Activated naive CD8-positive, alpha-beta T cell treated with anti-CD3 and anti-CD28 coated beads, Interleukin-2, amount 10 ng/mL, durations not matched to agents 7 days and 5 days (primary cell): ENCODE measurements at places on chromosomes 6 and 20.

- no peak for DNase-seq
Measured at GRCh38 chr20:34363465-34364222, 571 bp downstream of the ITCH start.

- no peak for DNase-seq
Measured at GRCh38 chr6:133198725-133199124, 42.4 kb upstream of the EYA4 start.

DNA sequence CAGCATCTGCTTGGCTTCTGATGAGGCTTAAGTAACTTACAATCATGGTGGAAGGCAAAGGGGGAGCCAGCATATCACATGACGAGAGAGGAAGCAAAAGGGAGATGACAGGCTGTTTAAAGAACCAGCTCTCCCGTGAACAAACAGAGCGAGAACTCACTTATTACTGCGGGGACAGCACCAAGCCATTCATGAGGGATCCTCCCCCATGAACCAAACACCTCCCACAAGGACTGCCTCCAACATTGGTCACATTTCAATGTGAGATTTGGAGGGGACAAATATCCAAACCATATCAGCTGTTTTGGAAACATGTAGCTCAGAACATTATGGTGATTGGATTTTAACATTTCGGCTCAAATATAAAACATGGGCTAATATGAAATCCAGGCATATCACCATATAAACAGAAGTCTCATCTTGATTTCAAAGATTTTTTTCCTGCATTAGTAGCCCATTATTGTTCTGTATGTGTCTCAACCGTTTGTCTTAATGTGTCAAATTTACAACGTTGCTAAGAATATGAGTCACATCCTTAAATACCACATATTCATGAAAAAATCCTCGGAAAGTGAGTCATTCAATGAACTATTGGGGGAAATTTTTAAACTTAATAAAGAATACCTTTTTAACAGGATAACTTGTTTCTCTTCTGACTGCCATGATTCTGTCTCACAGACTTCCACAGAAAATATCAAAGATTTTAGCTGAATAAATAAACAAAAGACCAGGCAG, 894.3 kb downstream of the TFAP2A start:
- DNase-seq: no peak

GRCh38 chr6:134432036-134432435, 114.1 kb upstream of the SGK1 start:
- no peak for DNase-seq

GRCh38 chr6:55180258-55180657, 5.9 kb downstream of the HCRTR2 start:
- DNase-seq: no peak

DNA sequence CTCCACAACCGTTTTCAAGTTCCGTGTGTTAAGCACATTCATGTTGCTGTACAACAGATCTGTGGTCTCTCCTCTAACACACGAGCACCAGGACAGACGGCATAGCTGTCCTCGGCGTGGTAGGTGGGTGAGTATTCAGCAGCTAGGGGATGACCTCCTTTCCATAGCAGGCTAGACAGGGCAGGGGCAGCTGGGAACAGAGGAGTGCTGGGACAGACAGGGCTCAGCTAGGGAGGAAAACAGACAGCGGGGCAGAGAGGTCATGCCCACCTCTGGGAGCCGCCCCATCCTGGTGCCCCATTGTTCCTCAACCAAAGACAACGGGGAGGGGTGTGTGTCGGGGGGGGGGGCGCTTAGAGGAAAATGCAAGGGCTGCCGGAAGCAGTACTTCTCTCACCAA, 271.5 kb upstream of the FOXQ1 start:
- DNase-seq: no peak

GRCh38 chr6:13908955-13909381, 15.8 kb upstream of the RNF182 start:
- no peak for DNase-seq

DNA sequence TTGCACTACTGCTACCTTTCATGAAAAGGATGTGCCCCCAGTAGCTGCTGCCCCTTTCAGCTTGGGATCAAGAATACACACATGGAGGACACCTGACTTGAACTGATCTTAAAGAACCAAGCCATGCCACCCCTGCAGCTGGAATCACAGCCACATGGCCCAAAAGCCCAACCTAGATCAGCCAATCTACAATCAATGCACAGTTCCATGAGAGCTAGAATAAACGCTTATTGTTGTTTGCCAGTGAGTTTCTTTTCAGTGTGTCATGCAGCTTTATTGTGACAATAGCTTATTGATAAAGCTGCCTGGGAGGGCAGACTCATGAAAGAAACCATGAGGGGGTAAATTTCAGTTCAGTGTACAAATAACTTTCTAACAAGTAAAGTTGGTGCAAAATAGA, 397.7 kb downstream of the PTPRT start:
- no peak for DNase-seq

DNA sequence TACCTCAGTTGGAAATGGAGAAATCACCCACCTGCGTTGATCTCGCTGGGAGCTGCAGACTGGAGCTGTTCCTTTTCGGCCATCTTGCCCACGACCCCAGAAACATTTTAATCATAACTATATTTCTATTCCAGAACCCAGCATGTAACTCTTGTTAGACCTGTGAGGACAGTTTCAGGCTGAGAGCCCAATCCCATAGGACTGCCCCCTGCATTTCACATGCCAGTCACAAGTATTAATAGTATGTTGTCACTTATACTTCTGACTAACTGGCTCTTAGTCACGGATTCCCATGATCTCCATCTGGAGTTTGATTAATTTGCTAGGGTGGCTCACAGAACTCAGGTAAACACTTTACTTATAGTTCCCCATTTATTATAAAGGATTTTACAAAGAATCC, 96.0 kb upstream of the PRND start:
- DNase-seq: no peak

DNA sequence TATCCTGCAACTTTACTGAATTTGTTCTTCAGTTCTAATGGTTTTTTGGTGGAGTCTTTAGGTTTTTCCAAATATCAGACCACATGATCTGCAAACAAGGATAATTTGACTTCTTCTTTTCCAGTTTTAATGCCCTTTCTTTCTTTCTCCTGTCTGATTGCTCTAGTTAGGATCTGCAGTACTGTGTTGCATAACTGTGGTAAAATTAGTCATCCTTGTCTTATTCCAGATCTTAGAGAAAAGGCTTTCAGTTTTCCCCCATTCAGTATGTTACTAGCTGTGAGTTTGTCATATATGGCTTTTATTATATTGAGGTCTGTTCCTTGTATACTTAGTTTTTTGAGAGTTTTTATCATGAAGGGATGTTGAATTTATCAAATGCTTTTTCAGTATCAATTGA, 4.3 kb downstream of the MICA start:
- no peak for DNase-seq

DNA sequence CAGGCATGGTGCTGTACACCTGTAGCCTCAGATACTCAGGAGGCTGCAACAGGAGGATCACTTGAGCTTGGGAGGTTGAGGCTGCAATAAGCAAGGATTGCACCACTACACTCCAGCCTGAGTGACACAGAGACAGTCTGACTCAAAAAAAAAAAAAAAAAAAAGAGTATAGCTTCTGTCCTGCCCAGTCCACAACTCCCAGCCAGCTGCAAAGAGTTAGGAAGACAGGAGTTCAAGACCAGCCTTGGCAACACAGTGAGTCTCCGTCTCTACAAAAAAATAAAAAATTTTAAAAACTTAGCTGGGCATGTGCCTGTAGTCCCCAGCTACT, 28.3 kb upstream of the TLDC2 start:
- DNase-seq: no peak

- no peak for DNase-seq
Measured at GRCh38 chr20:62627901-62628612, 14.2 kb upstream of the SLCO4A1 start.

DNA sequence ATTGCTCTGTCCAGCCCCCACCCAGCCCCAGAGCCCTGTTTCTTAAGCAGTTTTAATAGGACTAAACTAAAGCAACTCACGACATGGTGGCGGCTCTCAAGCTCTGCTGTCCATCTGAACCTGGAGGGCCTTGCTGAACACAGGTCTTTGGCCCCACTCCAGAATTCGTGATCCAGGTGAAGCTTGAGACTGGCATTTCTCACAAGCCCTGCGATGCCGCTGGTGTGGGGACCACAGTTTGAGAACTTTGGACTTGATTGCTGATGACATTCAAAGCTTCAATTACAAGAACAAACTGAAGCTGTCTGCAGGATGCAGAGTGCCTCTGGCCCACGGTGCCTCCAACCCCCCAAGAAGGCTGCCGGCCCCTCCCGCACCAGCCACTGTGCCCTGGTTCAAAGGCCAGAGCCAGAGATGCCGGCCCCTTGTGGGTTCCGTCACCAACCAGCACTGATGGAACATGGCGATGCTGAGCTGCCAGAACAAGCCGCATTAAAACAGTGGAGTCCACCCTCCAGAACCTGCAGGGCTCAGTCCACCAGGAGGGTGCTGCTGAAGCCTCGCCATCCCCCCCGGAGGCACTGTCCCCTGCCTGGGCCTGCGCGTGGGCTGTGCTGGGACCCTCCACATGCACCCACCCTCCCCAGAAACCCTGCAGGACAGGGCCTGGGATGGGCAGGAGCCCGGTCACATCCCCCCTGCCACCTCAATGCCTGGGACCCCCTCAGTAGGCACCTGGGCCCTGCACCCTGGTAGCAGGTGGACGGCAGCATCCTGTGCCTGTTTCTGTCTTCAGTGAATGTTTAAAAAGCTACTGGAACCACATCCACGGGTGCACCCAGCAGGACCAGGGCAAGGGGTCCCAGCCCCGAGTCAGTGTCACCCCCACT, 101.1 kb downstream of the PSMB1 start:
- DNase-seq: no peak

DNA sequence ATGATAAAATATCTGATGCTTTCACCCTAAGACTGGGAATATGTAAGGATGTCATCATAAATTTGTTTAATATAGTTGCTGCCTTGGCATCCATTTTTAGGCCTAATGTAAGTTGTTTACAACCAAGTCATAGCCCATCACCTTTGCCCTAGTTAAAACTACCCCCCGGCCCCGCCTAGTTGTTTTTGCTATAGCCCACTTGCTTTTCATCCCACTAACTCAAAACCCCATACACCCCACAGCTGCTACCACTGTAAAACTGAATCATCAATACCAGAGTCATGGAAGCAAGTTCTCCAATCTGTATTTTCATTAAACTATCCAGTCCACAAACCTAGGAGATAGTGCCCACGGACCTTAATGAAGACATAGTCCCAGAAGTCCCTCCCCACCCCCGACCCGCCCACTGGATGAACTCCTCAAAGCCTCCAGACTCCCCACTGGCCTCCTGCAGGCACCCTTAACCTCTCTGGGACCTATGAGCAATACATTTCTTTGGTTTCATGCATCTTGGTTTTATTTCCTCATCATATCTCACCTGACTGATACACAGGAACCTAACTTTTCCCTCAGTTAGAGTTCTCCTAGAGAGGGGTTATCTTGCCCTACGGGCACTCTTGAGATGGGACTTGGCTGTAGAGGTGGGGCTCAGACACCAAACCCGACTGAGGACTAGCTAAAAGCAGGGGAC, 12.5 kb upstream of the ZDHHC14 start:
- no peak for DNase-seq

- no peak for DNase-seq
Measured at GRCh38 chr6:112936504-112936903, 589.4 kb downstream of the RFPL4B start.

- DNase-seq: no peak
Measured at GRCh38 chr20:44245977-44246376, 1.1 kb upstream of the GDAP1L1 start.

DNA sequence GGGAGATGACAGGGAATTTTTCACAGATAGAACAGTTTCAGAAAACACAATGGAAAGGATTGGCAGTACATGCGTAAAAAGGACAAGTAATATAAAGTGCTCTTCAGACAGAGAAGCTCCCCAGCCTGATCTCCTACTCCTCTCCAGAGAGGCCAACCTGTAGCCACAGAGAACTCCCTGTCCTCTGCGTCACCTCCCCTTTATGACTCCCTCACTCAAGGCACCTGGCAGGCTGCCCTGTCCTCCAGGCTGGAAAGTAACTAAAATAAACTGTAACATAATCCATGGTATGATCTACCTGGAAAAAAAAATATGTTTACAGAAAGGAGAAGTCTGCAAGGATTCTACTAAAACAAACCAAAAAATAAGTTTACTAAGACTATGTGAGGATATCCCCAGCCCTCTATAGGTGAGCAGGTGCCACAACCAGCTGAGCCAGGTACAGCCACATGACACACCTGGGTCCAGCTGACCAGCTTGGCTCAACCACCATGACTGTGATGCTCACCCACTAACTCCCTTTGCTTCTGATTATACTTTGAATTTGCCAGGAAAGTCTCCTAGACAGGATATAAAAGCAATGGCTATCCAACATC, 29.2 kb downstream of the MBOAT1 start:
- no peak for DNase-seq

DNA sequence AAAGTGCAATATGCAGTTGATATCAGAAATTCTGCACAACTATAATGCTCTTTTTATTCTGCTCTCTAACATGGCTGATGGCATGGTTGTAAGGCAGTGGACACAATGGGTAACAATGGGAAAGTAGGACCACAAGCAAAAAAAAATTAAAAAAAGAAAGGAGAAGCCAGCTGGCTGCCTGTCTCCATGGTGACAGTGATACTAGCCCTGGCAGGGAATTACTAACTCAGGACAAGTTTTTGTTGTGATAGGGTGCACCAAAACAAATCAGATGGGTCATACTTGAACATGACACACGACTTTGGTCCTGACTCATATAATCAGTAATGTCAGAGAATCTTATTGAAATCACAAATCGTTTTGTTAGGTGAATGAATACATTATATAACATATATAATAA, 169.4 kb downstream of the TRDN start:
- DNase-seq: no peak

GRCh38 chr20:48209102-48209501, 423.8 kb upstream of the SULF2 start:
- DNase-seq: no peak

GRCh38 chr20:51959066-51959542, 156.8 kb upstream of the SALL4 start:
- no peak for DNase-seq

DNA sequence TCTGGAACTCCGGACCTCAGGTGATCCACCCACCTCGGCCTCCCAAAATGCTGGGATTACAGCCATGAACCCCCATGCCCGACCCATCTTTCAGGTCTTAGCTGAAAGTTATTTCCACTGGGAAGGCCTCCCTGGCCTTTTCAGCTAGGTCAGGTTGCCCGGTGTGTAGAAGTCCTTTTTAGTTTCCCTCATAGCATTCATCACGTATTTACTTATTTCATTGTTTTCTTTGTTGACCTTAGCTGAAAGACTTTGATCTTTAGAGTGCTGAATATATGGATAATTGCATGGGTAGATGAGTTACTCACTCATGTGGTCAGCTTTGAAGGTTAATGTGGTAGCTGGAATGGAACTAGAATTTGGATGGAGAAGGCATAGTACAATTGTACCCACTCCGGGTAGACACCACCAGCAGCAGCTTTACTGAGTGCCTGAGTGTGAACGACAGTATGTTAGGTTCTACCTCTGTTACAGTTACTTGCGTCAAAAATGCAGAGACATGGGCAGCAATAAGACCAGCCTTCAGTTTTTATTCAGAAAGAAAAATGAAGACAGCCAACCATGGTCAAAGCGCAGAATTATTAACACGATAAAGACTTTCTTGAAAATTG, 9.1 kb downstream of the KIZ start:
- DNase-seq: no peak

GRCh38 chr20:23018432-23018831, 16.7 kb upstream of the SSTR4 start:
- no peak for DNase-seq
